ENCODE measurements at places on chromosomes 5 and 9.

GRCh38 chr9:112665347-112665746, 52.6 kb downstream of the INIP start:
- no peak for DNase-seq

GRCh38 chr5:42858031-42858643, 46.4 kb upstream of the SELENOP start:
- no peak for DNase-seq

DNA sequence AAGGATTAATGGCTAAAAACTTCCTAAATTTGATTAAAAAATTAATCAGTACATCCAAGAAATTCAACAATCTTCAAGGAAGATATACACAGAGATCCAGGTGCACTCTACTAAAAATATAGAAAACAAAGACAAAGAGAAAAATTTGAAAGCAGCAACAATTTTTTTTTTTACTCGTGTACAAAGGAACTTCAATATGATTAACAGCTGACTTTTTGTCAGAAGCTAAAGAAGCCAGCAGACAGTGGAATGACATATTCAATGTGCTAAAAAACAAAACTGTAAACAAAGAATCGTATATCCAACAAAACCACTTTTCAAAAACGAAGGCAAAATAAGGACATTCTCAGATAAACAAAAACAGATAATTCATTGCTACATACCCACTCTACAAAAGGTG, 234.6 kb downstream of the FSTL4 start:
- no peak for DNase-seq

DNA sequence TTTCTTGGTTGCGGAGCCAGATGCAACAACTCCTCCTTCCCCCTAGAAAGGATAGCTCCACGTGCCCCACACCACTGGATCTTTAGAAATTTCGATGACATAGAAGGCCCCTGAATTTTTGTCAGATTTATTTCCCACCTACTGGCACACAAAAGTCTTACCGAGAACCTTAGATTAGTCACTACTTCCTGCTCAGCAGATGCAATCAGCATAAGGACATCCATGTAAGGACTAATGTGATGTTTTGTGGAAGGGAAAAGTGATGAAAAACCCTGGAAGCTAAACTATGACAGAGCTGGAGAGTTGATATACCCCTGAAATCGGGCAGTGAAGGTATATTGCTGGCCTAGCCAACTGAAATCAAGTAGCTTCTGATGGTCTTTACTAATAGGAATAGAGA, 125.5 kb upstream of the NFIL3 start:
- no peak for DNase-seq

DNA sequence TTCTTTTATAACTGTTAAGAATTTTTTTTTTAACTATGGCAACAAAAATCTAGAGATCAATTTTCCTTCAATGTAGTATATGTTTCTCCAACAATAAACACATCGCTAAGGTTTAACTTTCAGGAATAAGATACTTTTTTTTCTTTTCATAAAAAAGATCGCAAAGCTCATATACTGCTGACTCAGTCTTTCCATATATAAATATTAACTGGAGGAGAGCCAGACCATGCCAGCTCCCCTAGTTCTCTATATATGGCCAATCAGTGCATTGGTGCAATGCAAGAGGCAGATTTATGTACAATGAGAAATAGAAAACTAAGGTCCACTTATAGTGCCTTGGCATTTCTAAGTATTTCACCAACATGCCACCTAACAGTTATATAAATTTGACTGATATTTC, 89.2 kb upstream of the GAS1 start:
- no peak for DNase-seq

- DNase-seq: no peak
These were observed 145.7 kb downstream of the CFAP90 start for GRCh38 chr5:7705261-7705660.
